ENCODE measurements at places on chromosomes 4 and X.

DNA sequence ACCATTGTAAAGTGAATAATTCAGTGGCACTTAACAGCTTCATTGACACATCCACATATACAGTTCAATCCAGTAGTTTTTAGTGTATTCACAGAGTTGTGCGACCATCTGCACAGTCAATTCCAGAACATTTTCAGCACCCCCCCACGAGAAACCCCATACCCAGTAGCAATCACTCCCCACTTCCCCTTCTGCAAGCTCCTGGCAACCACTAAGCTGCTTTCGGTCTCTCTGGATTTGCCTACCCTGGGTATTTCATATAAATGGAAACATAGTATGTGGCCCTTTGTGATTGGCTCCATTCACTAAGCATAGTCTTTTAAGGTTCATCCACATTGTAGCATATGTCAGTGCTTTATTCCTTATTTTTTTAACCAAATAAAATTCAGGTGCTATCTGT lies 10.0 kb downstream of the MSL3 start:
- DNase-seq, result no peak

DNA sequence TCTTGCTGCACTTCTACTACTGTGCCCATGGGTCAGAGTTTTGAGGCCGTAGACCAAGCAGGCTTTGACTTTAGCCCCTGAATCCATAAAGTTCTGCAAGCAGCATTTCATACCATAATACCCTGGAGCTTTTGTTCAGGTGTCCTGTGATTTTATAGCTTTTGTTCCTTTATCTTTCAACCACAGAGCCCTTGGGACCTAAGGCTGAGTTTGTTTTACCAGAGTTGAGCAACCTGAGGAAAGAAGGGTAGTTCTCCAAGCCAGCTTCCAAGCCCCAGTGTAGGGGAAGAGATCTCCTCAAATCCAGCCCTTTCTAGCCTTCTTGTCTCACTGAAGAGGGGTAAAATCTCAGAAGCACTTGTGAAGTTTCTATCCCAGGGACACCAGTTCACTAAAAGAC lies 35.1 kb downstream of the MAGED2 start:
- no peak for DNase-seq

- DNase-seq, result no peak
These were observed 224.0 kb upstream of the TENM3 start for GRCh38 chr4:182019148-182019652.

DNA sequence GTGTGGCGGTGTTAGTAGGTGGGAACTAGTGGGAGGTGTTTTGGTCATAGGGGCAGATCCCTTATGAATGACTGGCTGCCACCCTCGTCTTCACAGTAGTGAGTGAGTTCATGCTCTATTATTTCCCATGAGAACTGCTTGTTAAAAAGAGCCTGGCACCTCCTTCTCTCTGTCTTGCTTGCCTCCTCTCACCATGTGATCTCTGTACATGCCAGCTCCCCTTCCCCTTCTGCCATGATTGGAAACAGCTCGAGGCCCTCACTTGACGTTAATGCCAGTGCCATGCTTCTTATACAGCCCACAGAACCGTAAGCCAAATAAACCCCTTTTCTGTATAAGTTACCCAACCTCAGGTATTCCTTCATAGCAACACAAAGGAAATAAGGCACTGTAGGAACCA lies 21.7 kb downstream of the PNMA6F start:
- DNase-seq, result no peak

DNA sequence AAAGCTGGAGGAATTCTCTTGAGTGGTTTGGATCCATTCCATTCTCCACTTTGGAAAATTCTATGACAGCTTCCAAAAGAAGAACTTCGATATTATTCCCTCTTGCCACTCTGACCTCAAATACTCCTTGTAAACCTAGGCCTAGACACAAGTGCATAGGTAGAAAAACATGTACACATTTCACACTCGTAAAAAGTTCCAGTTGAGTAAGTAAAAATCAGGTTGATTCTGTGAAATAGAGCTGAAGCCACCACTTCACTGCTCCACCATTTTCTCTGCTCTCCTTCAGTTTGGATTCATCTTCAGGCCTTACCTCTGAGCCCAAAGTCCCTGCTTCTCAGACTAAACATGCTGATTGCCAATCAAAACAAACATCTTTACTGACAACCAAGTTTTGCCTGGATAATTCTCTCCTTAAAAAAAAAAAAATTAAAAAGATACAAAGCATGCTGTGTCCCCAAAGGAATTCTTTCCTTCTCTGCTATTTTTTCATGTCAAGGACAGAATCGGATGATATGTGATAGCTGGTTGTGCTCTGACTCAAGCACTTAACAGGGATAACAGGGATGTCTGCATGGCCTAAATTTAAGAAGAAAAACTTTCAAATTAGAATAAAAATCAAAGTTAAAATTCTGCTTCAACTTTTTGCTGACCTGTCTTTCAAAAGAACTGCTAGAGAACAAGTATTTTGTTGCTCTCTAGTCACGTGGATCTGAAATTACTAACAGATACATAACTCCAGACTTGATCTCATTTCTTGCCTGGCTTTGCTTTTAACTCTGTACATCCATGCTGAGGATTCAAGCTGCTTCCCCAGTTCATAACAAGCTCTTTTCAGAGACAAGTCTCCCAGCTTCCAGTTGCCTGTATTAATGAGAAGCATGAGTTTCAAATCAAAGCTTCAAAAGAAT lies 420.9 kb upstream of the INTU start:
- DNase-seq, result no peak

DNA sequence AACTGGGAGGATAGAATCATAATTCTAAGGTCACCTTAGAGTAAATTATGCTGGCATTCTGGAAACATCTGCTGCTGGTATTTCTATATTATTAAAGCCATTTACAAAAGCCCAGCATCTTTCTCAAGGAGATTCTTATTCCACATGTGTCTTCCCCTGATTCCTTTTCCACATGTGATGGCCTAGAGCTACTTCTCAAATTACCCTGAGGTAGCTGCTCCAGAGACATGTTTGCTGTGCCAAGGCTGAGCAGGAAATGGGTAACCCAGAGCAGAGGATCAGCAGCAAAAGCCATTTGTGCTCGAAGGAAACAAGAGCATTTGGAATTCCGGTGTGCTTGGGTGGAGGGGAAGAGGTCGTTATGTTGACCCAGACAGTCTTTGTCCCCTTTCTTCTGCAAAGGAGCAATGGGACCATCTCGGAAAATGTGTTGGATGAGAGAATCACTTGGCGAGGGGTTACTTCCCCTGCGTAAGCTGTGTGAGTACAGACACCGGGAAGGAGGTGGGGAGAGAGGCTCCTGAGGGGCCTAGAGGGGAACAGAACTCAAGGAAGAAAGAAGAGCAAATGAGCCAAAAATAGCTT lies 24.6 kb downstream of the TSC22D3 start:
- no peak for DNase-seq

DNA sequence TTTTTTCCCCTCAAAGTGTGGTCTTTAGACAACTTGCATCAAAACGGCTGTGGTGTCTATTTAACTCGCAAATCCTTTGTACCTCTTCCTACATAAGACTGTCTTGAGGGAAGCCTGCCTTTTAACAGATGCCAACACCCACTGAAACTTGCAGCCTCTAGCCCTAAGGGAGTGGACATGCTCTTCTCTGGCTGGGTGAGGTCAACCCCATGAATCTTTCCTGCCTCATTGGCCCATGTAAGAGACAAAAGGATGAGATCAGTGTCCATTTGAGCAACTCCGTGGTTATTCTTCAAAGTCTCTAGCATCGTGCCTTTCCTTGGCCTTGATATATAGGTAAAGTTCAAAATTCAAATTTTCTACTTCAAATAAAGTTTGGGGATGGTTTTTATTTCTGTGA lies 134.7 kb downstream of the SHROOM3 start:
- no peak for DNase-seq

GRCh38 chr4:18942874-18943273 lies 921.3 kb upstream of the LCORL start:
- DNase-seq, result no peak

GRCh38 chrX:118519411-118520215 lies 24.0 kb downstream of the DOCK11 start:
- no peak for DNase-seq

DNA sequence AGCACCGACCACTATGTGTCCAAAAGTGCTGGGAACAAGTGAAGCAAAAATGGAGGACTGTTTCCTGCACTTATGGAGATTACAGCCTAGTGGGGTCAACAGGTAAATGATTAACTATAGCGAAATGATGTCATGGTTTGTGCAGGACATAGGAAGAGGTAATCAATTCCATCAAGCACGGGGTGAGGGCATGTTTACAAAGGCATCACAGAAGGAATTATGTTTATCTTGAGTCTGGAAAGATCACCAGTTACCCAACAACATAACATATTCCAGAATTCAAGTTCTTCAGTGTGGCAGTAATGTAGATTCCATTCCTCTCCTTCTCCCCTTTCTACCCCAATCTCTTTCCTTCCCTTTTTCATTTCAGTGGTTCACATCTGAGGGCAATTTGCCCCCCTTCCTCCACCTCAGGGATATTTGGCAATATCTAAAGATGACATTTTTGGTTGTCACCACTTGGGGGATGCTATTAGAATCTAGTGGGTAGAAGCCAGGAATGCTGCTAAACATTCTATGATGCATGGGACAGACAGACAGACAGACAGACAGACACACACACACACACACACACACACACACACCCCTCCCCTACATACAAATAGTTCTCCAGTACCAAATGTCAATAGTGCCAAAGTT lies 24.1 kb downstream of the FAM47E start:
- no peak for DNase-seq

- no peak for DNase-seq
These were observed 34.2 kb upstream of the SH3D19 start for GRCh38 chr4:151359576-151359975.

DNA sequence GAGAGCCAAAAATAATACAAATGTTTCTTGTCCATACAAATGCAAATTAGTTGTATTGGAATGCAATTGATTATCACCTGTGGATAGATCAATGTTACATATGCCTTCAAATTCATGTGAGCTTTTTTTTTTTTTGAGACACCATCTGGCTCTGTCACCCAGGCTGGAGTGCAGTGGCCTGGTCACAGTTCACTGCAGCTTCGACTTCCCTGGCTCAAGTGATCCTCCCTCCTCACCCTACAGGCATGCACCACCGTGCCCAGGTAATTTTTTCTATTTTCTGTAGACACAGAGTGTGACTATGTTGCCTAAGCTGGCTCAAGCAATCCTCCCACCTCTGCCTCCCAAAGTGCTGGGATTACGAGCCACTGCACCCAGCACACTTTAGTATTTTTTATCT lies 38.6 kb upstream of the TMEM184C start:
- DNase-seq, result no peak

DNA sequence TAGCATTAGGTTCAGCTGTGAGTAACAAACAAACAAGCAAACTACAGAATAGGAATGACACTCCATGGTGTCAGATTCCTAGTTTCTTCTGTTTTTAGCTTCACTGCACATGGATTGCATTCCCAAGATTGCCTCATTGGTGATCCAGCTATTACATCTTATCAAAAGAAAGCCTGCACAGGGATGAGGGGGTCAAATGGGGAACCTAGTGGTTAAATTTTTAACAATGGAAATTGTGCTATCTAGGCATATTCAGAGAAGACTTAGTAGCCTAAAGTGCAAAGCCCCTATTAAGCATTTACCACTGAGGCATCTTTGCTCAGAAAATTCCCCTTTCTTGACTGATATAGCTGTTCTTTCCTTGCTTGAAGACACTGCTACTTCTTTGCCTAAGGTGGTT lies 3.9 kb upstream of the TTC29 start:
- no peak for DNase-seq

GRCh38 chrX:13339607-13340006 lies 19.8 kb upstream of the ATXN3L start:
- DNase-seq, result no peak

- no peak for DNase-seq
These were observed 258.8 kb downstream of the GPC3 start for GRCh38 chrX:133726642-133727041.

- no peak for DNase-seq
These were observed 177.3 kb upstream of the SLIT2 start for GRCh38 chr4:20074450-20074849.

DNA sequence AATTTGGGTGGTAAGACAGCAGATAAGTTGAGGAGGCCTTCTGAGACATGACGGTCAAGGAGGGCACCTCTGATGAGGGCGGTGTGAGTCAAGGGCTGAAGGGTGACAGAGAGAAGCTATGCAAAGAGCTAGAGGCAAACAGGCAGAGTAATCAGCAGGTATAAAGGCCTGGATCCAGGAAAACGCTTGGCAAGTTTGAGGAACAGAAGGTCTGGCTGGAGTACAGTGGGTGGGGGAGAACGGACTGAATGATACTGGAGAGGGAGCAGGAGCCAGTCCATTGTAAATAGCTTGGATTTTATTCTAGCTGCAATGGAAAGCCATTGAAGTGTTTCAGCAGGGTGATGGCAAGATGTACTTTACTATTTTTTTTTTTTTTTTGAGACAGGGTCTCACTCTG lies 39.3 kb downstream of the RAB33B start:
- no peak for DNase-seq

GRCh38 chrX:11929476-11929875 lies 171.4 kb downstream of the MSL3 start:
- no peak for DNase-seq

DNA sequence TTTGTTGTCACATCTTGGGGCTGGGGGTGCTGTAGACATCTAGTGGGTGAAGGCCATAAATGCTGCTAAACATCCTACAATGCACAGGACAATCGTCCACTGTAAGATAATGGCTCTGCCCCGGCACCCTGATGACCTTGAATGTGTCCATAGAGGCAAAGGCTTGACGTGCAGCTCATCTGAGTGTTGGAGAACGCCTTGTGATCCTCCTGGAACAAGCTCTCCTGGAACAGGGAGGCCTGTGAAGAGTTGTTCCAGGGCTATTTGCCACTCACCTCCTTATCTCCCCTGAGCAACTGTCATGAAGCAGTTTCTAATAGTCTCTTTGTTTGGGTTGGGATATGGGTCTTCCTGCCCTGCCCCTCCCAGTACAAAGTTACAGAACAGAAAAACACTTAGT lies 15.2 kb upstream of the PCYT1B start:
- no peak for DNase-seq

DNA sequence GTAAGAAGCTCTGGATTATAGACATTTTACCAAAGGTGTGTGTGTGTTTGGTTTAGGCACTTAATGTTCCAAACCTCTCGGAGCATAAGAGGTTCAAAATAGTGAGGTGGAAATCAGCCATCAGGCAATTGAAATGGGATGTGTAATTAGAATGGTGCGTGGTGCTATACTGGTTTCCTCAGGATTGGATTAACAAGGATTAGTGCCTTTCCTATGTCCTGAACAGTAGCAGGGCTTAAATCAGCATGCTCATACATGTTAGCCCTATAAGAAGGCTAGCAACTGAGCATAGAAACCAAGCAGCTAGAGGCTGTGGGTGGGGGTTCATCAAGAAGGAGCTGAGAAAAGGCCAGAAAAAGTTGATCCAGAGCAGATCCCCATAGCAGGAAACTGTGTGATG lies 256.8 kb upstream of the CXXC4 start:
- no peak for DNase-seq

DNA sequence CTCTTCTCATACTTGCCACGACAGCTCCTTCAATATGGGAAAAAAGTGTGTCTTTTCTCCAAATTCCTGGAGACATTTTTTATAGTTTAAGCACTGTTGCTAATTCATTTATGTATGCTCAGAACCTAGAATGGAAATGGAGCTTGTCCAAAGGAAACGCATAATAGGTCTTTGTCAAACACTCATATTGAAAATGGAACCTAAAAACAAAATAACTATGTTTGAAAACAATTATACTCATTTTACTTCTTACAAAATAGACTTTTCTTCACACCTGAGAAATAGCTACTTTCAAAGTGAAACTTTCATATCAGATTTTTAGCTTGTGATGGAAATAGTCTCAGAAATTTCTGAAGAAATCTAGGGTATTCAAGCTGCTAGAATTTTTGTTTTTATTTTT lies 529.7 kb upstream of the BOD1L1 start:
- DNase-seq, result no peak

Data from CD4-positive, alpha-beta T cell treated with Interleukin-15 for 1 hour (primary cell).